ENCODE measurements at places on chromosomes 2 and 18.

- peak; percentile 42 for DNase-seq
- no peaks in the 10 kb centered on the region for H3K36me3 ChIP-seq
- H3K27ac ChIP-seq, result no peak overlapping the region
- H3K4me3 ChIP-seq, result peak overlapping the region; percentile 78
- H3K27me3 ChIP-seq, result peaks cover 24% of the 10 kb centered on the region
- H3K4me1 ChIP-seq, result peaks cover 18% of the 10 kb centered on the region
These were observed 797 bp downstream of the CTIF start for GRCh38 chr18:48539406-48540250.

DNA sequence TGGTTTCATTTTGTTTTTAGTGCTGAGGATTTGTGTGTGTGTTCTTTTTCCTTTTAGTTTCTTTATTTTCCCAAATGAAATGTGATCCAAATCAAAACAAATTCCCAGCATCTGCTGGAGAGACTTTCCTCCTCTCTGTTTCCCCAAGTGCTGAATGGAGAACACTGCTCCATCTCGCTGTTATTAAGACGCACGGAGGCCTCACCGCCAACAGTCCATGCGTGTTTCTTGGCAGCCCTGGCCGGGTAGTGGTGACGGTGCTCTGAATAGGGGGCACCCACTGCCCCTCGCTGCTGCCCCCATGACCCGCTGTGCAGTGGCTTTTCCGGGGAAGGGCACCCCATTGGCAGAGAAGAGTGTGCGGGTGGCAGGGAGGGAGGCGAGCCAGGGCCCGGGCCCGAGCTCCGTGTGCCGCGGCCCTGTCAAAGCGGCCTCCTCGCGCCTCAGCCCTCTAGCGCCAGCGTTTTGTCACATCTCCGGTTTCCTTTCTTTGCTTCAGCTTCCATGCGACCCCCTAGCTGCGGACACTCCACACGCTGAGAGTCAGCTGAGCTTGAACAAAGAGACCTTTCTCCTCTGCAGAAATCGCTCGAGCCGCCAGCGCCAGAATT, 473.7 kb upstream of the SALL3 start:
- no peak overlapping the region for H3K27ac ChIP-seq
- no peaks in the 10 kb centered on the region for H3K27me3 ChIP-seq
- H3K4me1 ChIP-seq, result no peaks in the 10 kb centered on the region
- DNase-seq, result no peak
- no peak overlapping the region for H3K4me3 ChIP-seq

- peaks cover 70% of the 10 kb centered on the region for H3K4me1 ChIP-seq
- no peak for DNase-seq
- peaks cover 41% of the 10 kb centered on the region for H3K36me3 ChIP-seq
- no peak overlapping the region for H3K4me3 ChIP-seq
- peak overlapping the region; percentile 84 for H3K27ac ChIP-seq
These were observed 55.7 kb downstream of the COA5 start for GRCh38 chr2:98552499-98553179.

DNA sequence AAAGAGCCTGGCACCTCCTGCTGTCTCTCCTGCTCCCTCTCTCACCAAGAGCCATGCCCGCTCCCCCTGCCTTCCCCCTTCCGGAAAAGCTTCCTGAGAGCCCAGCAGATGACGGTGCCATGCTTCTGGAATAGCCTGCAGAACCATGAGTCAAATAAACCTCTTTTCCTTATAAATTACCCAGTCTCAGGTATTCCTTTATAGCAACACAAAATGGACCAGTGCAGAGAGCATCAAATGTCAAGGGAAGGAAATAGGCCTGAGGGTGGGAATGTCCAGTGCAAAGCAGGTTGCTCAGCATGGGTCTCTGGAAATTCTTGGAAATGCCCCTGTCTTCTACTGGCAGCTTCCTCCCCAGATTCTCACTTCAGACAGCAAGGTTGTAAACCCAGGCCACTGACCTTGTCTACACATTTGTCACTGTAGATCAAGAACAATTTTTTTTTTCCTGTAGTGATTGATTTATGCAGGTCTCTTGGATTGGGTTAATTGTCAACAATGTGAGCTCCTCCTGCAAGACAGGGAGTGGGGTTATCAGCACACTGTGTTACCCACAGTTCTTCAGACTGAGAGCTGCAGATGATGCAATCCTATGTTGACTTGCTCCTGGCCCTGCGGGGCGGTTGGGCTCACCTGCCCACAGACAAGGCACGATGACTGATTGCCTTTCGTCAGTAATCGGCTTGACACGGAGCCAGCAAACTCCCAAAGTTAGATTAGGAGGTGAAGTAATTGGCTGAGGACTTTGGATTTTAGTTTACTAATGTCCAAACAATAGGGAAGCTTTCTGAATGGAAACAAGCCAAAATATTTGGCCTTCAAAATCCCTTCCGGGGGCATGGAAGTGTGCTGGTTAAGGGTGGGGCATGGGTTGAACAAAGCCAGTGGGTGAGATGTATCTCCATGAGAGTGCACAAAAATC, 5.4 kb upstream of the BOD1L2 start:
- no peak overlapping the region for H3K4me3 ChIP-seq
- no peaks in the 10 kb centered on the region for H3K4me1 ChIP-seq
- no peak for DNase-seq
- no peak overlapping the region for H3K27ac ChIP-seq
- H3K27me3 ChIP-seq, result peaks cover 7% of the 10 kb centered on the region
- no peaks in the 10 kb centered on the region for H3K36me3 ChIP-seq

- H3K36me3 ChIP-seq, result no peaks in the 10 kb centered on the region
- no peak overlapping the region for H3K27ac ChIP-seq
- no peak for DNase-seq
- H3K4me3 ChIP-seq, result no peak overlapping the region
- no peaks in the 10 kb centered on the region for H3K27me3 ChIP-seq
- no peaks in the 10 kb centered on the region for H3K4me1 ChIP-seq
These were observed 242.0 kb upstream of the LYPD1 start for GRCh38 chr2:132911726-132912724.

GRCh38 chr2:25966531-25967270, 15.6 kb downstream of the KIF3C start:
- H3K36me3 ChIP-seq, result no peaks in the 10 kb centered on the region
- no peak overlapping the region for H3K4me3 ChIP-seq
- peaks cover 2% of the 10 kb centered on the region for H3K4me1 ChIP-seq
- H3K27me3 ChIP-seq, result no peaks in the 10 kb centered on the region
- DNase-seq, result no peak

- no peak overlapping the region for H3K4me3 ChIP-seq
- H3K36me3 ChIP-seq, result peaks cover 45% of the 10 kb centered on the region
- no peak overlapping the region for H3K27ac ChIP-seq
- H3K4me1 ChIP-seq, result peaks cover 32% of the 10 kb centered on the region
These were observed 17.8 kb downstream of the GIGYF2 start for GRCh38 chr2:232714969-232715368.

GRCh38 chr2:229521576-229521975, 192.8 kb downstream of the DNER start:
- no peak for DNase-seq
- H3K4me1 ChIP-seq, result no peaks in the 10 kb centered on the region
- peaks cover 4% of the 10 kb centered on the region for H3K27me3 ChIP-seq
- H3K4me3 ChIP-seq, result no peak overlapping the region
- H3K36me3 ChIP-seq, result no peaks in the 10 kb centered on the region
